ENCODE measurements at places on chromosomes 3 and 15.

GRCh38 chr15:76533995-76534394, 197.4 kb downstream of the ISL2 start:
- DNase-seq: no peak

DNA sequence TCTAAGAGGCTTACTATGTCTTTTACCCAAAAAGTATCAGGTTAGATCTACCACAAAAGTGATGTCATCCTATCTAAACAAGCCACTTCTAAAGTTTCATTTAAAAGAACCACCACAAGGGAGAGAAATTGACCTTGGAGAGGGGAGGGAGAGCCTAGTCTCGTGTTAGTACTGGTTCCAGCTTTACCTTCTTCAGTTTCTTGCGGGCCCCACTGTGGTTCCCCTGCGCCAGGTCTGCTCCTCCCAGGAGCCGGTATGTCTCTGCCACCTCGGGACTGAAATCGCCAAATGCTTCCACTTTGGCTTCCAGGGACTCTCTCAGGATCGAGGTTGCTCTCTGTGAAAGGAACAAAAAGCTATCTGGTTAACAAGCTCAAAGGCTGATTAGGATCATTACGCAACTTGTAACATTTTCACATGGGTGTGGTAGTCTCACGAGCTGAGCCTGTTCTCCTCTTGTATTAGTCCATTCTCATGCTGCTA, 51.1 kb downstream of the SYNM start:
- DNase-seq: no peak

DNA sequence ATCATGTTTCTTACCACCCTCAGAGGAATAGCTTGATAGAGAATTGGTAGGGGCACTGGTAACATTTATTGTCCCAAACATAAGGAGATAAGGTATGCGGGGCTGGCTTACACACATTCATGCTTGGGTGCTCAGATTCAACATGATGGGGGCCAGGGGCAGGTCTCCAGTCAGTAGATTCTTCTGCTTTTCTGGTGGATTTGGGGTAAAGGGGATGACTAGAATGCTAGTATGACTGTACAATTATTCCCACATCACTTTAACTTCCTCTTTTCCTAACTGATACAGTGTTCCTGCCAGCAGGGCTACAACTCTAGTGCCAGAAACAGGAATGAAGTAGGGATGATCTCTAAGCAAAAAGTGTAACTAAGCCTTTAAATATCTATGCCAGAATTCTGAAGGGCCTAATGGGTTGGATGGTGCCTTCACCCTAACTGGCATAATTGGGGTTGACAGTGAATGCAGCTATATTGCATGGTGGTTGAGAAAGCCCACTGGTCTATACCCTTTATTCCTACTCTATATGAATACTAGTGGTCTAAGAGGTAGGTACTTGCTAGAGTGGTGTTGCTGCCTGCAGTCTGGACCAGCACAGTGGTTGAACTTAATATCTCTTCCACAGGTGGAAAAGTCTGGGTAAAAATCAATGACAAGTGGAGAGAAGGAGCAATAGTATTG, 117.4 kb downstream of the IL12A start:
- DNase-seq: no peak

DNA sequence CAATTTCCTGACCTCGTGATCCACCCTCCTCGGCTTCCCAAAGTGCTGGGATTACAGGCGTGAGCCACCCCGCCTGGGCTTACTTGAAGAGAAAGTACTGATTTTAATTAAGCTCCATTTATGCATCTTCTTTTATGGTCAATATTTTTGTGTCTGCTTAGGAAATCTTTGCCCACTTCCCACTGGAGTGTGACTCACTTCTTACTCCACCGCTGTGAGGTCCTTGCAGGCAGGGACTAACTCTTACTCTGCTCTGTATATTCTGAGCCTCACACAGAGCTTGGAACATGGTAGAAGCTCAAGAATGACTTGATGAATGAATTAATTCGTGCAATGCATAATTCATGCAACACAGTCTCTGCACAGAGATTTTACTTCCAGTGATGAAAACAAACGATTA, 2.9 kb upstream of the TM4SF19 start:
- DNase-seq: no peak

GRCh38 chr15:65066635-65067316, 1.0 kb downstream of the RASL12 start:
- no peak for DNase-seq

- DNase-seq: no peak
Observed at GRCh38 chr3:134813618-134814017, 18.6 kb downstream of the EPHB1 start.

- DNase-seq: no peak
Observed at GRCh38 chr3:30458376-30459171, 147.8 kb upstream of the TGFBR2 start.

- DNase-seq: no peak
Observed at GRCh38 chr15:79919749-79920511, 23.1 kb upstream of the MTHFS start.
